NCI-H510A treated with DMSO at 0.1 percent for 48 hours (cell line): ENCODE measurements at places on chromosomes 7 and 10.

DNA sequence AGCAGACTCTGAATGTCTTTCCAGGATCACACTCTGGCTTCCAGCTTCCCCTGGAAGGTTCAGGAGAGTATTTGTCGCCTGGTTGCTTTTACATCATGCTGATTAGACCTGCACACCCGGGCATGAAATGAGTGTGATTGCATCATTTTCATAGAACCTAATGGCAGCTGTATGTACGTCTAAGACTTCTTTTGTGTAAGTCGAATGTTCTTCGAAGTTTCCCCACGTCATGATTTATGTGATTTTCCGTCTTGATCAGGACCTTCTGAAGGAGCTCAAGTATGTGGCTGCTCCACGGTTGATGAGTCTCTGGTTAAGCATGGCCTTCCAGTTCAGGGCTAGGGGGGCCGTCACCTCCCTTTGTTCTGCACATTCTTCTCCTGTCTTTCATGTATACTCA, 4.5 kb downstream of the EIF4H start:
- no peak for DNase-seq

- no peak for DNase-seq
These were observed 69.5 kb downstream of the ADCYAP1R1 start for GRCh38 chr7:31121601-31122000.

- no peak for DNase-seq
These were observed 138.8 kb downstream of the ZEB1 start for GRCh38 chr10:31457858-31458257.

DNA sequence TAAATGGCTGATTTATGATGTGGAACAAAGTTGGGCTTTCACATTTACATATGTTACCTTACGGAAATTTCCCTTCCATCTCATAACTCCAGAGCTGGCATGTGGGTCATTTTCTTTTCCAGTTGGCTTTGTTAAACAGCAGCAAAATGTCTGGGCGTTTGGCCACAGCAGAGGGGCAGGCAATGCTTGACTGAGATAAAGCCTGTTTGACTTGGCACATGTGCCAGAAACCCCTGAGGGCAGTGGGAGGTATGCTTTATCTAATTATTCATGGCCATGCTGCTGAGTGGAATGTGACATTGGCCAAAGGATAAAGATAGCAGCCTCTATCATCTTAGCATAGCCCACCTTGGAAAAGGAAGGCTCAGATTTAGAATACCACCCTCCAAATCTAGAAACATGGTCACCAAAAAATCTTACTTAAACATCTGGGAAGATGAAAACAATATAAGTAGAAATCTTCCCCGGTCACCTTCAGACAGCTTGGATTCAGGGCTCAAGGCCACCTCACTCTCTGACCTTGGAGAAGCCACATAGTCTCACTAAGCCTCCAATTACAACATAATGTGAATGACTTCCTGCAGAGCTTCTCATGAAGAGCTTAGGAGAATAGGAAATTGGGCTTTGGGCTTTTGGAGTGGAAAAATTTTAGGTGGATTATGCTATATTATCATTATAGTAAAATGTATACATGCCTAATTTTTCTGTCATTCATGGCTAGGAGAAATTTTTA, 101.5 kb downstream of the GRM3 start:
- DNase-seq, result no peak

DNA sequence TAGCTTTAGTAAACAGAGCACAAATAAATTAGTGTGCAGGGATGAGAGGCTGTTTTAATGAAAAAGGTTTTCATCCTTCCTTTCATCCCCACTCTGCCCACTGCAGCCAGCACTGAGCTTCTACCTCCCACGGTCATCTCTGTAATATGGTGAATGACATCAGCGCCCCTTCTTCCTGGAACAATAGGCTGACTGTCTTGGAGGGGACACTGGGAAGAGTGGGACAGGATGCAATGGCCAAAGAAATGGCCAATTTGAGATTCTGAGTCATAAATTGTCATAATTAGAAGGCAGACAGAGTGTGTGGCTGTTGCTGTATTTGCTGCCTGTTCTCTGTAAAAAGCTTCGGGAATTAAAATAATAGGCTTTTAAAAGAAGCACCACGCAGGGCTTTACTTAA, 126.7 kb upstream of the CALN1 start:
- no peak for DNase-seq

DNA sequence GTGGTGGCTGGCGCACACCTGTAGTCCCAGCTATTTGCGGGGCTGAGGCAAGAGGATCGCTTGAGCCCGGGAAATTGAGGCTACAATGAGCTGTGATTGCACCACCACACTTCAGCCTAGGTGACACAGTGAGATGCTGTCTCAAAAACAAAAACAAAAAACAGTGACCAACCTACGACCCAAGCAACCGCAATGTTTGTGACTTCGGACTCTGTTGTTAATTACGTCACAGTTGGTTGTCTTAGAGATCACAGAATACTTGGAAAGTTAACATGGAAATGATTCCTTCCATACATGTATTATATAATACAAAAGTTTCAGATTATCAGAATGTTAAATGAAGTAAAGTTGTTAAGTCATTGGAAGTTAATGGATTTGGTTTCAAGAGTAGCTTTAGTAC, 106.2 kb downstream of the REEP3 start:
- no peak for DNase-seq

DNA sequence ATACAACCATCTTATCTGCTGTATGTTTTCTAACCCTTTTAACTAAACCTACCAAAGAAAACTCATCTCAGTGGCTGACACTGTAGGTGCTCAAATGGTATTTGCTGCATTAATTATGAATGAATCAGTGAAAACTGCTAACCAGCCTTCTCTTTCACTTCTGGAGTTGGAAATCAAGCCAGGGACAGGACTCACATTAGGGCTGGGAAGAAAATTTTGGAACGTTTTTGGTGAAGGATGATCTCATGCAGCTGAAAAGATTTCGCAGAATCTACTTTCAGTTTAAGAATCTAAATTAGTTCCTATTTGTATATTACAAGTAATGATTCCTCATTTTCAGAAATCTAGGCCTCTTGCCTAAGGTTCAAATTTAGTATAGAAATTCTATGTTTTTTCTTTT, 12.9 kb downstream of the MTPN start:
- no peak for DNase-seq

DNA sequence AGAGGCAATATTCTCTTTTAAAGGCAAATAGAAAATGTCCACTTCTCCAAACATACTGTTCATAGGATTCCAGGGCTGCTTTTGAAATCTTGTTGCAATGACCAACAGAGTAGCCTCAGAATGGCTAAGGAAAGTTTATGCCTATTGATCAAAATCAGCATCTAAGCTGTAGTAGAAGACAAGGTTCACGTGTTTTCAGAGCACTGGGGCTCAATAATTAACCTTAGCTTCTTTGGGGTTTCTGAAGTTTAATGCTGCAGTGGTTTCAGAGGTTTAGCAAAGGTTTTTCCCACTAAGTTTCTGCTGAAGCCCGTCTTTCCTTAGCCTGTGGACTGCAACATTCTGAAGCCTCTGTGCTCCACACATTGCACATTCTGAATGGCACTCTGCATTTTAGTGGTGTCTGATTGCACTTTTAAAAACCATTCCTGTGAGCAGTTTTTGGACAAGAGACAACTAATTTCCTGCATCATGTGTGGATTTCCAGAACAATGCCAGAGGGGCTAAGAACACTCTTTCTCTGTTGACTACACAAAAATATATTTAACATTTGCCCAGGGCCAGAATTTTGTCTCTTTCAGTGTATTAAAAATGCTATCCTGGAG, 342.5 kb downstream of the PTEN start:
- DNase-seq, result no peak

DNA sequence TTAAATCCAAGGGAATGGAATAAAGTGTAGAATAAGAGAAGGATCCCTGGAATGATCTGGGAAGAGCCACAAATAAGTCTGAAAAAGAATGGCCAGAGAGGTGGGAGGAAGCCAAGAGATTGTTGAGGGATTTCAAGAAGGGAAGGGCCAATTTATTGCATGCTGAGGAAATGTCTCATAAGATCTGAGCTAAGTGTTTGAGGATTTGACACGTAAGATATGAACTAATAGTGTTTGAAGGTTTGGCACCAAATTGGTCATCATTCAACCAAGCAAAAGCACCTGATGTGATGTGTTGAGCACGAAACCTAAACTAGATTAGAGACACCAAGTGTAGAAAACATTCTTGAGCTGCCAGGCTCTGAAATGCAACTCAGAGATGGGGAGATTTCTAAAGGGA, 97.9 kb downstream of the TSPAN12 start:
- no peak for DNase-seq

- no peak for DNase-seq
These were observed 36.2 kb downstream of the PITRM1 start for GRCh38 chr10:3136336-3136735.

- no peak for DNase-seq
These were observed 163.6 kb downstream of the GALNT11 start for GRCh38 chr7:152189061-152189460.

GRCh38 chr10:114855776-114856543, 34.4 kb downstream of the FHIP2A start:
- no peak for DNase-seq

- no peak for DNase-seq
These were observed 7.2 kb downstream of the TMEM120A start for GRCh38 chr7:75987026-75987804.

DNA sequence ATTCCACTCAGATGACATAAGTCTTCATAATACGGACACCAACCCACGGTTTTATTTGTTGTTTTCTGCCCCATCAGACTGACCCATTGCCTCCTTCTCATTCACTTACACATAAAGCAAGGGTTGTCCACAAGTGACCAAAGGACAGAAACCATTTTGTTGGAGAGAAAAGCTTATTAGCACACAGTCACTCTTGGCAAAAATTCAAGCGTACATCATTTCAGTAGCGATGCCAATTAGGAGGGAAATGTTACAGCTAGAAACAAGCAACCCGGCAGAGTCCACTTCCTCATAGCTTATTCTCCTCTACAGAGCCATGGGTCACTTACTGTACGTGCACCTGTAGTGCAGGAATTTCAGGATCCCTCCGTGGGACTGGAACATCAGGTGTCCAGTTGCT, 23.0 kb downstream of the ABLIM1 start:
- DNase-seq, result no peak
